ENCODE measurements at places on chromosomes 7 and 10. TPM values are rescaled to one million over a fixed set of nuclear protein-coding genes. Genes with fewer than 3 reads are reported as not detected.

ITPRID1 gene
- total RNA-seq, result not detected

TUBAL3 gene
- not detected for total RNA-seq

CPEB3 gene
- 0.66 TPM for total RNA-seq

PRLHR gene
- total RNA-seq, result not detected

CDNF gene
- total RNA-seq, result 1.5 TPM

NAT16 gene
- not detected for total RNA-seq

PRKCQ gene
- 0.26 TPM for total RNA-seq

SNX8 gene
- total RNA-seq, result 13.2 TPM

FAM25G gene
- not detected for total RNA-seq

ZPBP gene
- total RNA-seq, result not detected

MYH16 gene
- not detected for total RNA-seq

SDK1 gene
- 8.6 TPM for total RNA-seq

PON1 gene
- total RNA-seq, result not detected

CH25H gene
- 8.2 TPM for total RNA-seq

ACSM6 gene
- total RNA-seq, result not detected

HOXA10 gene
- 0.17 TPM for total RNA-seq

LRRC61 gene
- 0.33 TPM for total RNA-seq

HOXA4 gene
- 0.51 TPM for total RNA-seq

PON3 gene
- total RNA-seq, result under 0.01 TPM

CALML5 gene
- total RNA-seq, result not detected

CCDC146 gene
- total RNA-seq, result 2.8 TPM

KNDC1 gene
- total RNA-seq, result 0.50 TPM

KIF11 gene
- 8.9 TPM for total RNA-seq

TFR2 gene
- total RNA-seq, result not detected

PLXDC2 gene
- total RNA-seq, result 12.3 TPM

FRMPD2 gene
- total RNA-seq, result not detected

SSC4D gene
- total RNA-seq, result 0.33 TPM

CCZ1 gene
- 35.7 TPM for total RNA-seq

OPN4 gene
- not detected for total RNA-seq

WDR11 gene
- 89.5 TPM for total RNA-seq

LRMDA gene
- total RNA-seq, result 1.0 TPM

HECW1 gene
- 6.1 TPM for total RNA-seq

CCZ1B gene
- total RNA-seq, result 44.4 TPM

PRRT4 gene
- under 0.01 TPM for total RNA-seq

ANKRD2 gene
- total RNA-seq, result 1.8 TPM

PRKAR2B gene
- 12.6 TPM for total RNA-seq

C10orf62 gene
- not detected for total RNA-seq

PLA2G12B gene
- not detected for total RNA-seq

PAX2 gene
- not detected for total RNA-seq

PDE1C gene
- total RNA-seq, result 27.6 TPM

TMEM72 gene
- not detected for total RNA-seq

AGR2 gene
- total RNA-seq, result not detected

AKR1C8 gene
- not detected for total RNA-seq

HMX3 gene
- not detected for total RNA-seq

PDLIM1 gene
- total RNA-seq, result 24.3 TPM

Data from fibroblast of lung (primary cell).